ENCODE measurements at places on chromosomes 1 and 21.
A peak's percentile ranks its signal among the peaks of the same experiment; 100 is the strongest.

DNA sequence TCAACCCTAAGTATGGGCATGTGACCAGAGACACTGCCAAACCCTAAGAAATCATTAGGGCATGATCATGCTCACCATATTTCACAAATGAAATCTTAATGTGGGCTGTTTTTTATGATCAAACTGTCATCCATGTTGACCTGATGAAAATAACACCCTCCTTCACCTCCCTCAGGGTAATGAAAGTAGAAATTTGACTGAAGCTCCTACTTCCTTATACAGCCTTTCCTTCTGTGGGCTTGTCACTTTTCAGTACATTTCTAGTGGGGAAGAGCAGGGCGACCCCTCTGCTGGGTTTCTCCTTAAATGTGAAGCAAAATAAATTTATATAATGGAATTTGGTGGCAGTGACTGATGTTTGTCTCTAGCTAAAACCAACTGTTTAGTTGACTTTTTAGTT, 25.9 kb downstream of the IVNS1ABP start:
- no peak for DNase-seq

- no peak for DNase-seq
Observed at GRCh38 chr1:26750428-26750827, 37.3 kb upstream of the PIGV start.

DNA sequence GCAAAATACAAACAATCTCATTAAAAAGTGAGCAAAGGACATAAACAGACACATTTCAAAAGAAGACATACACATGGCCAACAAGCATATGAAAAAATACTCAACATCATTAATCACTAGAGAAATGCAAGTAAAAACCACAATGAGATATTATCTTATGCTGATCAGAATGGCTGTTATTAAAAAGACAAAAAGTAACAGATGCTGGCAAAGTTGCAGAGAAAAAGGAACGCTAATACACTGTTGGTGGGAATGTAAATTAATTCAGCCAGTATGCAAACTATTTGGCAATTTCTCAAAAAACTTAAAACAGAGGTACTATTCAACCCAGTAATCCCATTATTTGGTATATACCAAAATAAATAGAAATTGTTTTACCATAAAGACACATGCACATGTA, 32.2 kb upstream of the TNFSF18 start:
- DNase-seq, result no peak

- DNase-seq, result no peak
Observed at GRCh38 chr1:67135354-67135753, 584 bp upstream of the C1orf141 start.

DNA sequence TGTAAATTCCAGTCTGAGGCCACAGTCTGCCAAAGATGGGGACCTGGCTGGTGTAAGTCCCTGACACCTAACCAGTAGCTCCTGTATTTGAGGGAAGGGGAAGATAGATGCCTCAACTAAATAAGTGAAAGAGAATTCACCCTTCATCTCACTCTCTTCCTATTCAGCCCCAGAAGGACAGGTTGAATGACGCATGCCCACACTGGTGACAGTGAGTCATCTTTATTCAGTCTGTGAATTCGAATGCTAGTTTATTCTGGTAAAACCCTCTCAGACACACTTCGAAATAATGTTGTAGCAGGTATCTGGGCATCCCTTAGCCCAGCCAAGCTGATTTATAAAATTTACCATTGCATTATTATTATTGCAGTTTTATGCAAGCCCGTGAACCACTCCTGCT, 617.0 kb upstream of the PRMT6 start:
- no peak for DNase-seq

- no peak for DNase-seq
Observed at GRCh38 chr1:91803847-91804545, 82.0 kb downstream of the TGFBR3 start.

- no peak for DNase-seq
Observed at GRCh38 chr1:194078765-194079164, 892.4 kb upstream of the B3GALT2 start.

DNA sequence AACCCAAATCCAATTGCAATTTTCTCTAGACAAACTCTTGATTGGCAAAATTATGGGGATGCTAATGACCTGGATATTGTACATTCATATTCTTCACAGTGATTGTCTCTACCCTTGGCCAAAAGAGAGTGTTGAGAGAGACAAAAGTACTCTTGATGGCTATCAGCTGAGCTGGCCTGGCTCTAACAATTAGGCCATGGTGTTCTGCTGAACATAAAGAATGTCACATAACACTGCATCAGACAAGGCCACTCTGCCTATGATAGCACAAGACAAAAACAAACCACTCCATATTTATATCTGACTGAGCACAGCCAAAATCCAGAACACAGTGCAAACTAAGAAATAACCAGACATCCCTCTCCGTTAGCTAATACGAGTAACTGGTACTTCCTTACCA, 101.7 kb downstream of the ADAMTS1 start:
- DNase-seq, result no peak

GRCh38 chr1:167935216-167936067, 1.0 kb upstream of the DCAF6 start:
- DNase-seq, result peak; percentile 62

GRCh38 chr1:63640633-63641567, 47.7 kb downstream of the PGM1 start:
- DNase-seq, result no peak

DNA sequence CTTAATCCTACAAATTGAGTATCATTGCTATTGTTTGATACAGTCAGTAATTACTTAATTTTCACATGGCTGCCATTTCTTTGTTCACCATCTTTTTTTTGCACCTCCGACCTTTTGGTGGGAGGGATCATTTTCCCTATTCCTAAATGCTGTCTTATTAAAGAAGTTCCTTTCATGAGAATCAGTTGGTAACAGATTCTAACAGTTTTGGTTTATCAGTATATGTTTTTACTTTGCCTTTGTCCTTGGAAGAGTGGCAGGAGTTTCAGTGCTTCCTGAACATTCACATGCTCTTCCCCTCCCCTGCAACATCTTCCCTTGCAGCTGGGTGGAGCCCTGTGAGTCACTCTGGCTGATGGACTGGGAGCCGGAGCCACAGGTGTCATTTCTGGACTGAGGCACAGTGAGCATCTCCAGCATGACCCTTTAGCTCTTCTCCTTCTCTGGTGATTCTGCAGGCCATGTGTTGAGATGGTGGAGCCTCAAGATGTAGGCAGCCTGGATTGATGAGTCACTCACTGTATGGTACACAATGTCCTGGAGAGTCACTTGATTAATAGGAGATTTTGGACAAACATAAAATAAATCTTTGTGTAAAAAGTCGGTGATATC, 217.7 kb downstream of the URB2 start:
- DNase-seq, result no peak

- DNase-seq, result no peak
Observed at GRCh38 chr1:209850342-209850979, 22.7 kb downstream of the UTP25 start.
